SK-N-SH (cell line): ENCODE measurements at places on chromosomes 13 and 19. TPM values are rescaled to one million over a fixed set of nuclear protein-coding genes. Genes with fewer than 3 reads are reported as not detected.

- DNase-seq = no peak
Measured at GRCh38 chr13:39779337-39780265, 124.1 kb downstream of the COG6 start.

DNA sequence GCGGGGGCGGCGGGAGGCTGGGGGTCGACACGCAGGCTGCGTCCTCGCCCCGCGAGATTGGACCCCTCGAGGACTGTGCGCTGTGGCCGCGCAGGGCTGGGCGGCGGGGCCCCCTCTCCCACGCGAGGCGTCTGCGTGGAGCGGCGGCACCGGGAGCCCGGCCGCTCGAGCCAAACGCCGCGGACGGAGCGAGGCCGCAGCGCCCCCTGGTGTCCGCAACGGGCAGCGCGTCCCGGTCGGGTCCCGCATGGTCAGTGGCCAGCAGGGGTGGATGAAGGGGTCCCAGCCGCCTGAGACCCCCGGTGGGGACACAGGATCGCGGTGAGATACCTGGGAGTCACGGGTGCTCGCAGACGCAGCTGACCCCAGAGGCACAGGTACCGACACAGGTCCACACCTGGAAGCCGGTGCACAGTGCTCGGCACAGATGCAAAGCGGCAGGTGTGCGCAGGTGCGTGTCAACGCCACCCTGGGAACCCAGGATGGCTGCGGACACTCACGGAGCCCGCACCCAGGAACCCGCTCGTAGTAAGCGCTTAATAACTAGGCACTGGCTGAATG lies 2.1 kb upstream of the CIRBP start:
- peak; percentile 85 for DNase-seq

DNA sequence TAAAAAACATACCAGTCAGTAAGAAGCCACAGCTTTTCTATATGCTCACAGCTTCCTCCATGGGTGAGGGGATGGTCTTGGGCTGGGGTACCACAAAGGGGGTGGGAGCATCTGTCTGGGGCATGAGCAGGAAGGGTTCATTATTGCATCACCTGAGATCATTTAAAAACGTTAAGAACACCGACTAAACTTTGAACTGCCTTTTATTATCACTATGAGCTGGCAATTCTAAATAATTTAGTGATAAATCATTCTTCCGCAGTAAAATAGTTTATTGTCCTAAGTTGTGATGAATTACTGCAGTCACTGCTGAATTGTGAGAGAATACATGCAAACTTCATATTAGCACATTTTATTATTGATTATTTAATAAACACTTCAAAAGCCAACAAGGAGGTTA lies 71.6 kb downstream of the KL start:
- DNase-seq = no peak

GRCh38 chr19:5814123-5814851 lies 9.4 kb downstream of the NRTN start:
- DNase-seq = no peak

GRCh38 chr19:30228113-30228834 lies 143.9 kb upstream of the ZNF536 start:
- DNase-seq = peak; percentile 80

DNA sequence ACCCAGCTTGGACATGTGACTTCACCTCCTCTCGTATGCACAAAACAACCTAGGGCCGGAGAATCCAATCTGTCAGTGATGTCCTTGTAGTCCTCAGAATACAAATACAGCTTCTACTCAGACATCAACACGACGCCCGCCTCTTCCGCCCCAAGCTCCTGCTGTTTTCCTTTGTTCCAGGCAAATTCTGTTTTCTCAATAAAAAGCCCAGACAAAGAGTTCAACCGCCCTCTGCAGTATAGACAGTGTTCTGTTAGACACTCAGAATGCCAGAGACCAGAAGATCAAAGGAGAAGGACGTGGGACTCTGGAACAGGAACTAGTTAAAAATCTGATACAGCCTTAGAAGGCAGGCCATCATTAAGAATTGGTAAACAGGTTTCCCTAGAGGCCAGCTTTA lies 42.0 kb upstream of the GGACT start:
- DNase-seq = no peak

DNA sequence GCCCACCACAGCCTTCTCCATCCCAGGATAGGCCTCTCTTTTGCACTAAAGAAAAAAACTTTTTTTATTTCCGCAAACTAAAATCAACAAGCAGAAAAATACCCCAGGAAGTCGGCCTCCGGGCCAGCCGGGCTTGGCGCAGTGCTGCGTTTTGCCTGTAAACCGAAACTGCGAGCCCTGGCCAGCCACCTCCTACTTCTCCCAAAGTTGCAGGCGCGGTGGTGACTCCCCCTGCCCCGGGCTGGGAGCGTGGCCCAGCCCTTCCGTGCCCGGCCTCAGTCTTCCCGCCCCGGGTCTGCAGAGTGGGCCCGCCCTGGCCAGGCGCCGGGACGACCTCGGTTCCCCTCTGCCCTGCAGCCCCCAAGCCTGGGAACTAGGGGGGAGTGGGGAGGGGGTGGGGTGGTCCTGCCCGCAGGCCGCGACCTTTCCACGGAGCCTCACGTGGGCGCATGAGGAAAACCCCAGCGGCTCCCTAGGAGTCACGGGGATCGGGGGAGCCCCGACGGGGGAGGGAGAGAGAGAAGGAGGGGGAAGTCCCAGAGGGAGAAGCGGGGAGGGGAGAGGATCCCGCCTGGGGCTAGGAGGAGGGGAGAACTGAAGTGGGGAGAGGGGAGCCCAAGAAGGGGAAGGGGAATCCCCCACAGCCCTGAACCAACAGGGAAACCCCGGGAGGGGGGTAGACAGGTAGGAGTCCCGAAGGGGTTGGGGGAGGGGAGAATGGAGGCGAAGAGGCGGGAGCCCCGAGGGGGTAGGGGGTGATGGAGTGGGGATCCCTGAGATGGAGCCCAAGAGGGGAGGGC lies 3.0 kb downstream of the GADD45B start:
- no peak for DNase-seq

DNA sequence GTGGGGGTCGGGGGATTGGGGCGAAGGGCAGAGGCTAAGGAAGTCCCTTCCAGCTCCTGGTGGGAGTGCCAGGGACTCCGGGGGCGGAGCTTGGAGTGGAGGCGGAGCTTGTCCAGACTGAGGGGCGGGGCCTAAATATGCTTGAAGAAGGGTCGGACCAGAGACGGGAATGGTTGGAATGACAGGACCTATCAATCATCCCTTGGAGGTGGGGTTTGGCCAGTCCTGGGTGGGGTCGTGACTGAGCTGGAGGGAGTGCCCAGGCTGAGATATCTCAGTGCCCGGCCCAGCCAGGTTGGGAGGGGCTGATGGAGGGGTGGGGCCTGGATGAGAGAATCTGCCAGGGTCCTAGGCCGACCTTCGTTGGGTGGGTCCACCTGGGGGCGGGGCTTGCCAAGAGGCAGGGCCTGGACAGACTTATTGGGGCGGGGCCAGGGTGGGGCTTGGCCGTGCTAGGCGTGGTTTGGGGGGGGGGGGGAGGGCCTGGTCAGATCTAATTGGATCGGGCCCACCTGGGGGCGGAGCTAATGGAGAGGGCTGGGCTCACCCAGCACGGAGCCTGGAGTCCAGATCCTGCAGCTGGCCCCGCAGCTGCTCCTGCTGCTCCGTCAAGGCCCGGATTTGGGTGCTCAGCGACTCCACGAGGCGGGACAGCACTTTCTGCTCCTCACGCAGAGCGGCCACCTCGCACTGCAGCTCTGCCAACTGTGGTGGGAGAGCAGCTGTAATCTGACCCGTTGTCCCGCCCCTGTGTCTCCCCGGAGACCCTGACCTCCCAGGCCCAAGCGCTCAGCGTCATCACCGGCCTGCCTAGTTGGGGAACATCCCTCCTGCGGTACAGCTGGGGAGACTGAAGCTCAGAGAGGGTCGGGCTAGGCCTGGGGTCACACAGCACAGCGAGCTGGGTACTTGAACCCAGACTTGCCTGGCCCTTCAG lies 2.6 kb upstream of the WIZ start:
- peak; percentile 98 for DNase-seq

DNA sequence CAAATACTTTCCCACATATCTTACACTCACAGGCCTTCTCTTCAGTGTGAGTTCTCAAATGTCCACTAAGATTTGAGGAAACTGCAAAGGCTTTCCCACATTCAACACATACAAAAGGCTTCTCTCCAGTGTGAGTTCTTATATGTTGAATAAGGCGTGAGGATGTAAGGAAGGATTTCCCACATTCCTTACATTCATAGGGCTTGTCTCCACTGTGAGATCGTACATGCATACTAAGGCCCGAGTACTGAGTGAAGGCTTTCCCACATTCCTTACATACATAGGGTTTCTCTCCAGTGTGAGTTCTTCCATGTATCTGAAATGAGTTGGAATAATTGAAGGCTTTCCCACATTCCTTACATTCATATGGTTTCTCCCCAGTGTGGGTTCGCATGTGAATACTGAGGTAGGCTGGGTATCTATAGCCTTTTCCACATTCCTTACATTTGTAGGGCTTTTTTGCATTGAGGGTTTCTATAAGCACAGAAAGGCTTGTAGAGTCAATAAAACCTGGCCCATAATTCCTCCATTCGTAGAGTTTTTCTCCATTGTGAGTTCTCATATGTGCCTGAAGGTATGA lies 9.6 kb downstream of the ZNF426 start:
- DNase-seq = no peak

DNA sequence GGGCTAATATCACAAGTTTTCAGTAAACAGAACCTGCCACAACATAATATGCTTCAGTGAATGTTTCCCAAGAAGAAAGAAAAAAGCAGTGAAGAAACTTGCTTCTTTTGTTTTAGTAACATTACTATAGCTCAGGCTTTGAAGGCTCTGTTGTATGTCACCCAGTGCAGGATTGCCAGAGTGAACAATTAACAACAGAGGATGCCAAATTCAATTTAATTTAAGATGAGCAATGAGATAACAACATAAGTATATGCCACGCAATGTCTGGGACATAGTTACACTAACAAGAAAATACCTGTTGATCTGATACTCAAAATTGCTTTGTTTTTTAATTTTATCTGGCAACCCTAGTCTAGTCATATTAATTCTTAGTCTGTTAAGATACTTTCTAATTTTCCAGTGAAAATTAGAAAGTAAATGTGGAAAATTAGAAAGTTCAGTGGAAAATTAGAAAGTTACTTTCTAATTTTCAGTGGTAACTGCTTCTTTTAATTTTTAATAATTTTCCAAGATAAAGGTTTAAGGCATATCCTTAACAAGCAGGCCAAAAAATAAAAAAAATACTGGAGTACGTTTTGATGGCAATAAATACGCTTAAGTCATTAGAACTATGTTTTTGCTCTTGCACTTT lies 336.3 kb downstream of the SLITRK6 start:
- DNase-seq = peak; percentile 48

DNA sequence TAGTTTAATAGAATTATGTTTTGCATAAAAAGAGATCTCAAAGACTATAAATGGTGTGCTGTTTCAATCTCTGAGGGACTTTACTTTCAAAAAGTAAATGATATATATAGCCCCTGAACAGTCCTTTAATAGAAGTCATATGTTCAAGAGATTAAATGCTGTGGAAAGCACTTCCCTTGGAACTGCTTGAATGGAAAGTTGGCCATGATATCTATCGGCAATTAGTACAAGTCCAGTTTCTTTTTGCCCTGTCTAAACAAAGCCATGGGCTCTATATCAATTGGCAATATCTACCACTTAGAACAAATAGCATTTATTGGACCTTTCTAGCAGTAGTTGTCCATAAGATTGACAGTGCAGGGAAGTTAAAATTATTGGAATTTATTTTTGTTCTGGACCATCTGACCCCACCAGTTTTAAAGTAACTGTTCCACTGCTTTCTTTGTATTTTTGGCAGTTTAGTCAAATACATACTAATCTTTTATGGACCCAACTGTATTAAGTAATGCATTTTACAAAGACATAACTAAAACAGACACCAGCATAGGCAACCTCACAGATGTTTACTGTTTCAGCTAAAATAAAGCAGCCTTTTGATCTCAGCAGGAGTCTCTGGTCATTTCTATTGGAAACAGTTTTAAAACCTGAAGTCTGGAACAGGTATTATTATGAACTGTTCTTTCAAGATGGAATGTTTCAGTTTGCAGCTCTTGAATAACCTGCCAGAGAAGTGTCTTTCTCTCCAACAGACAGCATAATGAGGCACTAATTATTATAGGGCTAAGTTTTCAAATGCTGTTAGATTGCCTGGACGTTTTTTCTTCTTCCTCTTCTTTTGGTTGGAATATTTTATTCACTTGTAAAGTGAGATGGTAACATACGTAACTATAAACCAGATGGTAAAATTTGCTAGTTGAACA lies 282.6 kb downstream of the DCLK1 start:
- no peak for DNase-seq

DNA sequence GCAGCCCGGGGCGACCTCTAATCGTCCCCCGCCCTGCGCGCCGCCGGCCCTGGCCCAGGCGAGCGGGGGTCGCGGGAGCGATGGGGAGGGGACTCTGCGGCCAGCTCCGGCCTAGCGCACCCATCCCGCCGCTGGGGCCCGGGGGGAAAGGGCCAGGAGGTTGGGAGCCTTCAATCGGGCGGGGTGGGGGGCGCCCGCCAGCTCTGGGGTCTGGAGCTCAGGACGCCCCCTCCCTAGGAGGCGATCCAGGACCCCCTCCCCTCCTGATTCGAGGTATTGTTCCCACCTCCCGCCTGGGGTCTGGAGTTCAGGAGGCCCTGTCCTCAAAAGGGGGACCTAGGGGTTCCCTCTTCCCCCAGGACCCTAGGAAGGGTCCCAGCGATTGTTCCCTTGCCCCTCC lies 430 bp downstream of the ZNF358 start:
- no peak for DNase-seq

GRCh38 chr13:110109140-110109783 lies 197.7 kb downstream of the COL4A1 start:
- no peak for DNase-seq

DNA sequence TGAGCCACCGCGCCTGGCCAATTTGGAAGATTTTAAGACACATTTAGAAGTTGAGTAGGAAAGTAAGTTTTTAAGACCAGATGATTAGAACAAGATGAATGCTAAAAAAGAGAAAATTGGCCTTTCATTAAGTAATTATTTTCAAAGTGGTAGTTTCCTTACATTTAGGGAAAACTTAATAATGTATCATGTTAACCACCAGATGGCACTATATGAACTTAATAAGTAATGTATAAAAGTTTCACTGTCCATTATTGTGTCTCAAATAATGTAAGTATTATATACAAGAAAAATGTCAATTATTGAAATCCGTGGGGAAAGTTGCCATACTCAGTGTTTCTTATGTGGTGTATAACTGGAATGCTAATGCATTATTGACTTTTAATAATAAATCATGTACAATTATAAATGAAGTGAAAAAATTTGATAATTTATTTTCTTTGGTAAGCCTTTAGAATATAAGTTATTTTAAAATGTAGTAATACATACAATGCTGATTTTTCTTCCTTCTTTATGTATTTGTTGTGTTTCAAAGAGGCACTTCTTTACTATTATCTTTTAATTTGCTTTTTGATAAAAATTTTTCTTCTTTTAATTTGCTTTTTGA lies 29.2 kb downstream of the COG6 start:
- peak; percentile 23 for DNase-seq

- no peak for DNase-seq
Measured at GRCh38 chr13:95298971-95299621, 2.2 kb downstream of the ABCC4 start.

The RFPL4A gene
- 0.06 TPM in 1 of 2 replicates, not detected in the other for polyA plus RNA-seq

The PPP5C gene
- polyA plus RNA-seq = 131 and 162 TPM in 2 replicates

The CEACAM7 gene
- polyA plus RNA-seq = not detected in 2 replicates

The FFAR1 gene
- not detected in 2 replicates for polyA plus RNA-seq

The PSG1 gene
- 0.18 and 0.19 TPM in 2 replicates for polyA plus RNA-seq

The CASP14 gene
- not detected in 2 replicates for polyA plus RNA-seq

The DACT3 gene
- 9.5 and 10.6 TPM in 2 replicates for polyA plus RNA-seq
